Endothelial cell (in vitro differentiated cells): ENCODE measurements at places on chromosomes 3 and 15.

- DNase-seq: no peak
These were observed 231.6 kb upstream of the AGTR1 start for GRCh38 chr3:148466143-148466542.

GRCh38 chr15:36323615-36324014 lies 255.8 kb upstream of the CDIN1 start:
- no peak for DNase-seq

DNA sequence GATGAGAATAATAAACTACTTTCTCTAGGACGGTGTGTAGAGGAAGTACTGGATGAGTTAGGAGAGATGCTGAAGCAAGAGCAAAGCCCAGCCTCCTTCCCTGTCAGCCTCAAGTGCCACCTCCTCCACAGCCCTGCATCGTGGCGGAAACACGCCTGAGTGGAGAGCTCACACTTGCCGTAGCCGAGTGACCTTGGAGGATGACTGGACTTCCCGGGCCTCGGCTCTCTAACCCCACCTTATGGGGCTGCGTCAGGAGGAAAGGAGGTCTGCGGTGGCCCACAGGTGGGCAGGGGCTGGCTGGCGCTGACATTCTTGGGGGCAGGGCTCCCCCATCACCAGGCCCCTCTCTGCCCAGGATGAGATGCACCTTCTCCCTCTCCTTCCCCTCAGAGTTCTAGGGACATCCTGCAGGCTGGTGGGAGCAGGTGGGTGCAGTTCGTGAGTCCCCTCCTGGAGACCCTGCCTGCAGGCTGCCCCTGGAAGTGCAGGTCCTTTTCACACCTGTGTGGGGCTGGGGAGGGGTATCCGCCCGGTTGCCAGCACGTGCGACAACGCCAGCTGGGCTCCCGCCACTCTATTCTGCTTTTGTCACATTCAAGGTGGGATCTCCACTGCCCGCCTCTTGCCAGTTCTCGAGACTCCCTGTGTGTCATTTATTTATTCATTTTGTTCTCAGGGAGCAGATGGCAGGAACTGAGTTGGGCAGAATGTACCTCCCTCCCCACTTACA lies 175.2 kb downstream of the MEGF11 start:
- DNase-seq: no peak

- DNase-seq: no peak
These were observed 107.9 kb downstream of the LRTM1 start for GRCh38 chr3:54819946-54820345.

DNA sequence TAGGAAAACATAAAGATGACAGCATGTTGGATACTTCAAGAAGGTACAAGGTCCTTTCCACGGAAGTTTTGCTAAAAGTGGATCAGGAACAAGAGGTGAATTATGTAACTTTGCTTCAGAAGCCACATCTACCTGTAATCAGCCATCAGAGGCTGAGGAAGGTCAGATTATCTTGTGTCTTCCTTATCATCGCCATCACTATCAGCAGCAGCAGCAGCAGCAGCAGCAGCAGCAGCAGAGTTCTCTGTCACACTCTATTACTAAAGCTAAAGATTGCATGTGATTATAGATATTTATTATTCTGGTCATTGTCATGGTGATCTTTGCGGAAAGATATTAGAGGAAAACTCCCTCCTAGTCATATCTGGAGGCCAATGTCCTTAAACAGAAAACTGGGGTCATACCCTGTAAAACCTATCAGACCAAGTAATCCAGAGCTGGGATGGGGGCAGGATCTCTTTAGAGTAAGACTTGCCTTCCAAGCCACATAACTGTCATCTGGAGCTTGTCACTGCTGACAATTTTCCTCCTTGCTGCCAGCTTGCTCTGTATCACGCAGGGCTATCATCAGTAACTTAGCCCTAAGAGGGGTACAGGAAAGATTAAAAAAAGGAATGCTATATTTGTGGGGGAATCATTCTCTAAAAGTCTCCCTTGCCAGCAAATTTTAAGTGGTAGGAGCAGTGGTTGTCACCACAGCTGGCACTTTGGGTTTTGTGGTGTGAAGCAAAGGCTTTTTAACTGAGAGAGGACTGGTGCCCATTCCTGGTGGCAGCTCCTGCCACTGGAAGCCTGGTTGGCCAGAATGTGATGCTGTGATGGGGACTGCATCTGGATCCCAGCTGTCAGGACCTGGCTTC lies 130.9 kb upstream of the RASGRP1 start:
- no peak for DNase-seq
